ENCODE measurements at places on chromosomes 5 and 9.
A peak's percentile ranks its signal among the peaks of the same experiment; 100 is the strongest.

GRCh38 chr5:145984072-145984471 lies 47.7 kb downstream of the SH3RF2 start:
- DNase-seq, result no peak

- no peak for DNase-seq
Observed at GRCh38 chr5:53164478-53165165, 55.1 kb upstream of the MOCS2 start.

- DNase-seq, result no peak
Observed at GRCh38 chr5:59342181-59342580, 551.3 kb downstream of the PDE4D start.

GRCh38 chr9:25994605-25995004 lies 316.4 kb upstream of the TUSC1 start:
- no peak for DNase-seq

- DNase-seq, result no peak
Observed at GRCh38 chr9:8486095-8486494, 686.5 kb upstream of the DMAC1 start.

DNA sequence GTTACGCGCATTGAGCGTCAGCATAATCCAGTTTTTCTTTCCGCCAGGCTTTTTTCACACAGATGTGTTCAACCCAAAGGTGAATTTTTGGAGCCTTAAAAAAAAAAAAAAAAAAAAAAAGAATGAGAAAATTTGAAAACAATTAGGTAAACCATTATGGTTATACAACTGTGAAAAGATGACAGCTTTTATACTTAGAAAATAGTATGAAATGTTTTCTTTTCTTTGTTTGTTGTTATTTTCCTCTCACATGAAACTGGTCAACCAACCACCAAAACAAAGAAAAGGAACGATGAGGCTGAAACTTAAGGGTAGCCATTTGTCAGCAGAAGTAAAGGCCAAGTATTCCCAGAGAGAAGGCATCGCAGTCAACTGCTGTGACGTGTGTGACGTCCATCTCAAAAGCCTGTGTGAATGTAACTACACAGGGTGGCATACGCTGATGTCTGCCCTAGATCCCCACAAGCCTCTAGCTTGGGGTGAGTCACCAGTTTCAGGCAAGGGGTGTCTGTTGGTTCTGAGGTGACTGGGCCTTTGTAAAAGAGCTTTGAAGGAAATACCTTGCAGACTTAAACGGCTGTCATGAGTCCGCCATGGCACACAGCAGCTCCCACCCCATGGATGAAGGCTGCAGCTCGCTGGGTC lies 182.9 kb downstream of the AOPEP start:
- no peak for DNase-seq

GRCh38 chr5:100595152-100595811 lies 60.1 kb downstream of the FAM174A start:
- no peak for DNase-seq

DNA sequence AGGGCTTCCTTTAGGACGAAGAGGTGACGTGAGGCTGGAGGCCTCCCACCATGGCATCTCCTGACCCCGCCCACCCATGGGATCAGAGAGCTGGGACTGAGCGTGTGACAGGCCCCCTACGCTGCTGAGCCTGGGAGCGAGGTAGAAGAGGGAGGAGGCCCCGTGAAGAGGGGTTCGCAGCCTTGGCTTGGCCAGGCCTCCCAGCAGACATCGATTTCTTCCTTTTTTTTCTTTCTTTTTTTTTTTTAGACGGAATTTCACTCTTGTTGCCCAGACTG lies 39.5 kb downstream of the PTGES start:
- DNase-seq, result no peak

DNA sequence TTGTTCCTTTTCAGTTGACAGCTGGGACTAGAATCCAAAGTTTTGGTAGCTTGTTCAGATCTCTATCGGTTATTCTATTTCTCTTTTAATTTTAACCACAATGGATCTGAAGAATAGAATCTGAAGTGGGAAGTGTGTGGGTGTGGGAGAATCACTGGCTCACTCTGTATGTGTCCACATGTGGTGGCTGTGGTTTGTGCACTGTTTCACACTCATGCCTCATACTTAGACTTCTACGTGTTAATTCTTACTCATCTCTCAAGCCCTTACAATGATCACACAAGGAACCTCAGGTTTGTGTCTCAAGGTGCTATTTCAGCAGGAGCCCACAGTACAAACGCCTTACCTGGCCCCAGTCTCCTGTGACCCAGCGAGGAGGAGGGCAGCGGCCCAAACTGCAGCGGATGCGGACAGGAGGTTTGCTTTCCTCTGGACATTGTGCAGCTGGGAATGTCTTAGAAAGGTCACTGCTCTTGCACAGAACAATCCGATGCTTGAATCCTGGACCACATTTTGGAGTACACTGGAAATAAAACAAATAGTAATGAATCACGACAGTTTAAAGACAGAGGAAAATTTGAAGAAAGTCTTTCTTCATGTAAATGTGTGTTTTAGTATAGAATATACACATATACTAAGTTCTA lies 309.1 kb downstream of the ADAMTS6 start:
- DNase-seq, result no peak

DNA sequence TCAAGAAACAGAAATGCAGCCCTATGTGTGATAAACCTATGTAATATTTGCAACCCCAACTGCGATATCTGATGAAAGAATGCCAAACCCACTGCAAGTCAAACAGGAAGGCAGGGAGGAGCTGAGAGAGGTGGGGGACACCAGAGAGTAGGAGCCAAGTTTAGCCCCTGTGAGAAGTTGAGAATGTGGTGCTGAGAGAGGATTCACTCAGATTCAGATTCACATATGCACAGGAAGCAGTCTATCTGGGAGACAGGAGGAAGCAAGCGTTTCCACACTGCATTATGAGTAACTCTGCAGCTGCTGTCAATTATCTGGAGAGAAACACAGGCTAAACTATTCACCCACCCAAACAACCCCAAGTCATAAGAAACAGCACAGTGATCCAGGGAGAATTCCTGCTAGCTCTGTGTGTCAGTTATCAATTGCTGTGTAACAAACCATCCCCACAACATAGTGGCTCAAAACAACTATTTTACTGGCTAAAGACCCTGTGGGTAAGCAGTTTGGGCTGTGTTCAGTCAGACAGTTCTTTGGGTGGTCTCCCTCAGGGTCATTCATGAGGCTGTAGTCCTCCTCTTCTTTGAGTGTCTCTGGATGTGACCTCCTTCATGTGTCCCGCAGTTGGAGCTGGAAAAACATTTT lies 161.9 kb upstream of the RAI14 start:
- DNase-seq, result no peak

DNA sequence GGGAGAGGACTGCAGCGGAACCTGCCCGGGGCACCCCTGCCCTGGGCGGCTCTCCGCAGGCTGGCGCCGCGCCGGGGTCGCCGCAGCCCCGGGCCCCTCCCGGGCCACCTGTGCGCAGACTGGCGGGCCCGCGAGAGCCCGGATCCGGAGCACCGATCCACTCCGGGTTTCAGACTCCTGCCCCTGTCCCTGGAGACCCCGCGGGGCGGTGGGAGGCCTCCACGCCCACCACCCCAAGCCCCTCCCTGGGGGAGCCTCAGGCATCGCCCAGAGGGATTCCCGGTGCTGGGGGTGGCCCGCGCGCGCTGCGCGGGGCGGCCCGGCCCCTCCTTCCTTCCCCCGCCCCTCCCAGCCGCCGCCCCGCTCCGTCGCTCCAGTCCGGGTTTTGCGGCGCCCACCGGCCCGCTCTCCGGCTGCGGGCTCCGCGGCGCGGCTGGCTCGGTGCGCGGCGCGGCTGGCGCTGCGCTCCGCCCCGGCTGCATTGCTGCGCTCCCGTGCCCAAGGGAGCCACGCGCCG lies at the start of gene UNC5A:
Gene UNC5A (plus strand): TSS at position 479 of the 517 bp plus-strand sequence. CDS start 192 bp downstream, outside the sequence.
- DNase-seq, result peak; percentile 31

GRCh38 chr9:120183615-120184014 lies 396.4 kb downstream of the CDK5RAP2 start:
- DNase-seq, result no peak

DNA sequence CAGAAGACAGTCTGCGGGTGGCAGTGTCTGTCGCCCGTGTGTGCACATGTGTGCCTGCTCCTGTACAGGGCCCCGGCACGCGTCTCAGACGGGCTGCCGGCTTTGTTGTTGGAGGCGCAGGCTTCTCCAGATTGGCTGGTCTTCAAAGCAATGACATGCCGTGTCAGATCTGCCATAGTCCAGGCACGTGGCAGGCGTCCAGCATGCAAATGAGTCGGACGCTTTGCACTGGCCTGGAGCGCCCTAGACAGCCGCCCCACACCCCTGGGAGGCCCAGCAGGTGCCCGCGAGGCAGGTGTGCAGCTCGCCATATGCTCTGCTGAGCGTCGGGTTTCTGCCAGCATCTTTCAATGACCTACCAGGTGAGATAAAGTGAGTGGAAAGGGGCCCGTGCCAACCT lies 71.5 kb downstream of the GADD45G start:
- DNase-seq, result no peak

DNA sequence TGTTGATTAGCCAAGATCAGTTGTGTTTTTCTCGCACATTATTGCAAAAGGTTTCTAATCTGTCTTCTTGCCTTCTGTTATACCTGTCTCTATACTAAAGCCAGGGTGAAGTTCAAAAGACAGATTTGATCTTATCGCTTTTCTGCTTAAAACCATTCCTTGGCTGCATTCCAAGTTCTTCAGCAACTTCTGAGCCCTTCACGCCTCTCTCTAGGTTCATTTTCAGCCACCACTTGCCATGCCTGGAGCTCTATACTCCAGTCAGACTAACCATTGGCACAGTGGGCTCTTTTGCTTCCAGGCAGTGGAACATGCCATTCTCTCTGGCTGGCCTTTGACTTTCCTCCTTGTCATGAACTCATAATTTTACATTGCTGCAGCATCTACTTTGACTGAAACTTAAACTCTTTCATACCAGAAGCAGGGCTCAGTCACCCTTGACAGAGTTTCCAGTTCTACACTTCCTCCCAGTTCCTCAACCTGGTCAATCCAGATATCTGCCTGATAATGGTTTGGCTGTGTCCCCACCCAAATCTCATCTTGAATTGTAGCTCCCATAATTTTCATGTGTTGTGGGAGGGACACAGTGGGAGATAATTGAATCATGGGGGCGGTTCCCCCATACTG lies 114.4 kb downstream of the SLC12A2 start:
- DNase-seq, result no peak

GRCh38 chr5:177455661-177456590 lies 9.3 kb downstream of the PRR7 start:
- DNase-seq, result peak; percentile 86

DNA sequence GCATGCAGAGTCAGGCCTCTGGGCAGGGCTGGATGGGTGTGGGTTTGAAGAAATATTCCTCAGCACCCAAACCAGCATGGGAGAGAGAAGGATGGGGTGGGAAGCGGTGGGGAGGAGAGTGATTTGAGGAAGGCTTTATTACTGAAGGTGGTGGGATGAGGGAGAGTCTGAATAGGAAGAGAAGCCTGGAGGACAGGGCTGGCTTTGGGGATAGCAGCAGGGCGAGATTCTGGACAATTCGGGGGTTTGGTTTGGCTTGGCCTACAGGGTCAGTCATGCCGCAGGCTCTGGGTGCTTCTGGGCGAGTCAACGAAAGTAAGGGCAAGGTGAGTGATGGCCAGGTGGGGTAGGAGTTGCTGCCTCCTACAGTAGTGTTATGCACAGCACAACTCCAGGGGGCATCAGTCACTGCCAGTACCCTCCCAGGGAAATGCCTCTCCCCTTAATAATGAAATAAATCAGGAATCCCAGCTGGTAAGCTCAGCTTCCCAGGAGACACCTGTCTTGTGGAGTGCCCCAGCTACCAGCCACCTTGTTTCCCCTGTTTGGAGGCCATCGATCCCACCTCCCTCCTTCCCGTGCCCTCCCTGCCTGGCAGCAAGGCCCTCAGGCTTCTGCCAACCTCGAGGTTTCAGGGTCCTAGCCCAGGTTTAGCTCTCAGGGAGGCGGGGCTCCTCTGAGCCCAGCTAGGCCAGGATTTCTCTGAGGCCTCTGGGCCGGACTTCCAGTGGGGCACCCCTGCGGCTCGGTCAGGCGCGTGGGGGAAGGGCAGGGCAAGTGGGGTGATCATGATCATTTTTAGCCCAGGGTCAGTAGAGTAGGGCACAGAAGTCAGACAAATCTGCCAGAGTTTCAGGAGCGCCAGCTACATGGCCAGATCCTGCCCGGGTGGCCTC lies 741 bp upstream of the NKX2-5 start:
- DNase-seq, result no peak

GRCh38 chr5:59722874-59723273 lies 170.7 kb downstream of the PDE4D start:
- no peak for DNase-seq

DNA sequence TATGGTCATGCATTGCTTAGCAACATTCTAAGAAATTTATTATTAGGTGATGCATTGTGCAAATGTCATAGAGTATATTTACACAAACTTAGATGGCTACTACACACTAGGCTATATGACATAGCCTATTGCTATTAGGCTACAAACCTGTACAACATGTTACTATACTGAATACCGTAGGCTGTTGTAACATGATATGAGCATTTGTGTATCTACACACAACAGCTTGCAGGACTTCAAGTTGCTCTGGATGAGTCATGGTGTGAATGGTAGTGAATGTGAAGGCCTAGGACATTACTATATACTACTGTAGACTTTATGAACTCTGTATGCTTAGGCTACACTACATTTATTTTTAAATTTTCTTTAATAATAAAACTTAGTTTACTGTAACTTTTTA lies 107.2 kb upstream of the MAMDC2 start:
- DNase-seq, result no peak

All from left renal cortex interstitium (tissue), 4 donors.